GDM1 (cell line): ENCODE measurements at places on chromosomes 7 and 10.

DNA sequence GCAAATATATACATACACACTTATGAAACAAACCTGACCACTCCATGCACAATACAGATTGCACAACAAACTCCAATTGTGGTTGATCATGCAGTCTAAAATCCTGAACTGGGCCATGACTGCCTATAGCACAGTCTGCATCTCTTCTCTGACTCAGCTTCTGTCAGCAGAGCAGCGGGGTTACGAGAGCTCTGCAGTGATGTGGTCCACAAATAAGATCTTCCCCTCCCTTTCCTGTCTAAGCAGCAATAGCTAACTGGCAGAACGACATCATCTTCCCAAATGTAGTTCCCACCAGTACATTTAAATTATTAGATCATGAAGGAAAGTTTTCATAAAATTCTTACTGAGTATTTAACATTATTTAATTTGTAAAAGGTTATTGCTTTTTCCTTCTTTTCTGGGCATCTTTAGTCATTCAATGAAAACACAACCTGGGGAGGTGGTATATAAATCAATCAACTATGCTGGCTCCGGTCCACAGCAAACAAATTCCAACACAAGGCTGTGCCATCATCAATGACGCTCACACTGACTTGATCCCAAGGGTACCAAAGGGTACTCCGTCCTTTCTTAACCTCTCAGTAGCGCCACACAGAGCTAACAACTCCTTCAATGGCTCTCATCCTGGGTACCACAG lies 17.1 kb downstream of the ARHGAP21 start:
- DNase-seq: peak; percentile 54

DNA sequence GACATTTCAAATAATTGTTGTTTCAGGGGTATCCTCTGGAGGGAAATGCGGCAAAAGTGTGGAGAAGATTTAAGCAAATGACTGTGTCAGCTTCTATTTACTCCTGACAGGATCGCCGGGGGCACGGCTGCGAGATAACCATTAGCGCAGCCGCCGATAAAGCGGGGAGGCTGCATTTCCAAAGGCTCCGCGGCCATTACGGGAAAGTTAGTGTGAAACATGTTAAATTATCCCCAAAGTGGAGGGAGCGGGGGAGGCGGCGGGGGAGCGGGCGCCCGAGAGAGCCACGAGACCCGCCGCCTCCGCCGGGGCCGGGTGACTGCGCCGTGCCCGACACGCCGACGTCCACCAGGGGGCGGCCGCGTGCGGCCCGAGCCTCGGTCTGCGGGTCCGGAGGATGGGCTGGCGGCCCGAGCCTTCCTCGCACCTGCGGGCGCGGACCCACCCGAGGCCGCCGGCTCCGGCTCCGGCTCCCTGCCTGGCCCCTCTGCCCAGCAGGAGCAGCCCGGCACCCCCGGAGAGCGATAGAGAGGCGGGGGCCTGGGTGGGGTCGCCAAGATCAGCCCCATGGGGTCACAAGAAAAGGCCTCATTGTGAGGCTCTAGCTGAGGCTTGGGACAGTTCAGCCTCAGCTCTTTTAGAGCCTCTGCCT lies 74.4 kb upstream of the PAX2 start:
- no peak for DNase-seq

DNA sequence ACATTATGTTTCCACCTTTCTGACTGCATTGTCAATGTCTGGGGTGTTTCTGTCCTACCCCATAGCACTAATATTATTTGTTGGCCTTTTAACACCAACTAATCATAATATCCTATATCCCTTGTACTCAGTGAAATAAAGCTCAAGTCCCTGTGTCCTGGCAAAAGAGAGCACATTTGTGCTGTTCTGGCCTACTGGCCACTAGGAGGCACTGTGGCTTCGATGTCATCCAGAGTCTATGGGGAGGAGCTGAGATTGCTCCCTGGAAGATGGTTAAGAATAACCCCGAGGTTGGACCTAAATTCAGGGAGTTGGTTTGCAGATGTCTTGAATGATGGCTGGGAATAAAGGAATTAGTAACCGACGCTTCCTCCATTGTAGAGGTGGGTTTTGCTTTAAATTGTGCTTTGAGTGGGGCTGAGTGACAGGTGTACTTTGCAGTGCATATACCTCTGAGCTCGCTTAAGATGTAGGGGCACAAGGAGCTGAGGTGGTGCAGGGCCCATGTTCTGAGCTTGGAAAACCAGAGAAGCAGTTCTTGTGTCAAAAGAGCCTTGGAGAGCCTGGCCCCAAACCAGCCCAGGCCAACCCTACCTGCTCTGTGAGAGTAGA lies 191.2 kb upstream of the PRSS1 start:
- peak; percentile 69 for DNase-seq

DNA sequence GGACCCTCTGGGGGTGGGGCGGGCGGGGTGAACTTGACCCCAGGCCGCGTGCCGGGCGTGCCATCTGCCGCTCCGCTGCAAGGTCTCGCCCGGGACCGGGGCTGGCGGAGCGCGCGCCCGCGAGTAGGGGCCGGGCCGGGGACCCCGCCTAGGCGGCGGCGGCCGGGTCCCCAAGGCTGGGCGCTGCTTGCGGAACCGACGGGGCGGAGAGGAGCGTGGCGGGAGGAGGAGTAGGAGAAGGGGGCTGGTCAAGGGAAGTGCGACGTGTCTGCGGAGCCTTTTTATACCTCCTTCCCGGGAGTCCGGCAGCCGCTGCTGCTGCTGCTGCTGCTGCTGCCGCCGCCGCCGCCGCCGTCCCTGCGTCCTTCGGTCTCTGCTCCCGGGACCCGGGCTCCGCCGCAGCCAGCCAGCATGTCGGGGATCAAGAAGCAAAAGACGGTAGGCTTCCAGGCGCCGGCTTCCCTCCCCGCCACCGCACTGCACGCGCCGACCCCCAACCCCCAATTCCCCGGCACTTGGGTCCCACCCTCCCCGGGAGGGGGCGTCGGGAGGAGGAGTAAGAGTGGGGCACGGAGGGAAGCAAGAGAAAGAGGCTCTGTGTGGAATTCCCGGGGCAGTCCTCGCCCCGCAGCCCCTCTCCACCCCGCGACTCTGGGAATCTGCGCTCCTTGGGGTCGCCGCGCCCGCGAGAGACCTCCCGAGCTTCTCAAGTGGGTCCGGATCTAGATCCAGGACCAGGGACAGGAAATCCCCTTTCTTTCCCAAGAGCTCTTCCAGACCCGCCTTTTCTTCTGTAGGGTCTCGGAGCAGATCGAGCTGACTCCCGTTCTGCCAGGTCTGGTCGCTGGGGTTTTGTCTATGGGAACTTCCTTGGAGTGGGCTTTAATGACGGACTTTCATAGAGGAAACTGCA lies at the start of gene PAPSS2:
PAPSS2 (plus strand) TSS at position 308 of the 913 bp plus-strand sequence; CDS start at position 412, 104 bp downstream.
- DNase-seq: no peak

DNA sequence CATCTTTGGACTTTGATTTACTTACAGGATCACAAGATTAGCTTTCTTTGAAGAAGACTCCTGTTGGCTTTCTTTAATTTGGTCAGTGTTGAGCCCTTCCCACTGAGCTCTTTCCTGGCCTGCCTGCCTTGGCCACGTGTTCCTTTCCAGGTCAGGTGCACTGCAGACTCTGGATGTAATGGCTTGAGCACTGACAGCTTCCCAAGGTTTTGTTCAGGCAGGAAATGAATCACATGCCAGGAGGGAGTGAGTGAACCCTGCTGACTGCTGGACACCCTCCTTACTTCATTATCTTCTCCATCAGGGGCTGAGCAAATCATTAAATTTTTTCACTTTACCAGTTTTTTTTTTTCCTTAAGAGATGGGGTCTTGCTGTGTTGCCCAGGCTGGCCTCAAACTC lies 29.8 kb downstream of the SNX10 start:
- DNase-seq: no peak

DNA sequence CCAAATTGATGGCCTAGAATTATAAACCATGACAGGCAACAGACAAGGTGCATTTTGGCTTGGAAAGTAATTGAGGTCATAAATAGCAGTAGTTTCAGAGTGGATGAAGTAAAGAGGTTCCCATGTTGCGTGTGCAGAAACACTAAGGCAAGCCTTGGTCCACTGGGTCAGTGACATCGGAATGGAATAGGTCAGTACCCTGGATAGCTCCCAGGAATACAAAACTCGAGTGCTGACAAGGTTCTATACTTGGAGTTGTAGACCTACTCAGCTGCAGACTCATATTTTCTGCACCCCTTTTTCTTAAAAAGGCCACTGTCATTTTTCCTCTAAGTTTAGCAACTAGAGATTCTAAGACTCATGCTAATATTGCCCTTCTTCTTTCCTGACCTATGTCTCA lies 132.8 kb downstream of the DYNC1I1 start:
- no peak for DNase-seq

- DNase-seq: no peak
Measured at GRCh38 chr10:110850099-110850498, 21.6 kb upstream of the PDCD4 start.

- no peak for DNase-seq
Measured at GRCh38 chr7:125926621-125927020, 997.0 kb upstream of the POT1 start.

GRCh38 chr10:124186956-124187355 lies 93.6 kb upstream of the CHST15 start:
- DNase-seq: no peak

GRCh38 chr7:116334555-116334954 lies 124.2 kb downstream of the TES start:
- DNase-seq: no peak

GRCh38 chr10:6138456-6138855 lies 49.6 kb downstream of the RBM17 start:
- DNase-seq: no peak

GRCh38 chr10:32788359-32788758 lies 169.7 kb downstream of the ITGB1 start:
- DNase-seq: no peak

GRCh38 chr10:17768957-17769356 lies 17.0 kb downstream of the TMEM236 start:
- DNase-seq: no peak

GRCh38 chr10:103791858-103792257 lies 63.5 kb downstream of the SH3PXD2A start:
- no peak for DNase-seq

- DNase-seq: no peak
Measured at GRCh38 chr10:83222300-83222699, 917.0 kb upstream of the GHITM start.

GRCh38 chr7:1062296-1063294 lies 18.2 kb downstream of the GPR146 start:
- no peak for DNase-seq

GRCh38 chr7:27235387-27236311 lies 7.0 kb upstream of the EVX1 start:
- peak; percentile 16 for DNase-seq

- DNase-seq: no peak
Measured at GRCh38 chr7:27775782-27776181, 35.8 kb downstream of the TAX1BP1 start.

- no peak for DNase-seq
Measured at GRCh38 chr7:16396766-16397500, 24.4 kb downstream of the CRPPA start.

DNA sequence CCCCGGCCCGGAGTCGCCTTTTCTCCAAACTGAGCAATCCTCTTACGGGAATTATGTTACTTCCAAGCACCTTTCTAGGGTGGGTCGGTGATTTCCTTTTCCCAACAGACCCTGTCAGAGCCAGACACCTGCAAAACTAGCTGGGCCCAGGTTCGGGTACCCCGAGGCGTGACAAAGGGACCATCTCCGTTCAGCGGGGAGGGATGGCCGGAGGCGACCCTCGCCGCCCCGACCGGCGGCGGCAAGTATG lies 445 bp downstream of the PPA1 start:
- DNase-seq: no peak

DNA sequence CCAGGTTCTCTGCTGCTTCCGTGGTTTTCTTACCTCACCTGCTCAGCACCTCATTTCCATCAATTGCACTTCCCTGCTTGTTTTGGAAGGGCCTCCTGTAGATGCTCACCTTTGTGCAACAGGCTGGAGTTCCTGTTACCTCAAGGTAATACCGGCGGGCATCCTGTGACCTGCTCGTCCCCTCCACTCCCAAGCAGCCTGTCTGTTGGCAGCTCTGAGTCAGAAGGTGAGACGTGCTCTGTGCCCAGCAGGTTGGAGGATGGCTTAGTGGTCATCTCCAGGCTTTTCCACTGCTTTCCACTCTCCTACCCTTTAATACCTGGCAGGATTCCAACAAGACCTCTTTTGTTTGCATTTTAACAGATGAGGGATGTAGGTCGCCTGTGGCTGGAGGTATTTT lies 86.0 kb downstream of the CAMK1D start:
- no peak for DNase-seq

- DNase-seq: no peak
Measured at GRCh38 chr7:151334628-151335027, 7.0 kb upstream of the NUB1 start.

- no peak for DNase-seq
Measured at GRCh38 chr7:121306565-121306964, 22.2 kb upstream of the WNT16 start.

DNA sequence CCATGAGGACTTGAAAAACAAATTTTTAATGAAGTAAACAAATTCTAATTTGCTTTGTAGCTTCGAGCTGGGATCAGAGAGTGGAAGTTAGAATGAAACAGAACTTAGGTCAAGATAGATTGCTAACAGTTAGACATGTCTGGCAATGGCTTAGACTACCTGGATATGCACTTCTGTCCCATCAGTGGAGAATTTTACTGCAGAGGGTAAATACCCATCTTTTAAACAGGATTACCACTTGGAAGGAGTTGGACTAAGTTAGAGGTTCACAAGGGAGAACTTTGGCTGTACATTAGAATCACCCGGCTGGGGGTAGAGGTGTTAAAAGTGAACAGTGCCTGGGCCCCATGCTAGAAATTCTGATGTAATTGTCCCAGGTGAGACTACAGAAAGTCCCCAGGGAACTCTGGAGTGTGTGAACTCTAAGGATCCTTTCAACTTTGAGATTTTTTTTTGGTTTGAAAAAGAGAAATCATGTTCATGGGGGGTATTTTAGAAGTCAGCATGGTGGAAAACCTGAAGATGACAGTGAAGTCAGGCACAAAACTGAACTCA lies 35.5 kb downstream of the ENTPD1 start:
- no peak for DNase-seq

DNA sequence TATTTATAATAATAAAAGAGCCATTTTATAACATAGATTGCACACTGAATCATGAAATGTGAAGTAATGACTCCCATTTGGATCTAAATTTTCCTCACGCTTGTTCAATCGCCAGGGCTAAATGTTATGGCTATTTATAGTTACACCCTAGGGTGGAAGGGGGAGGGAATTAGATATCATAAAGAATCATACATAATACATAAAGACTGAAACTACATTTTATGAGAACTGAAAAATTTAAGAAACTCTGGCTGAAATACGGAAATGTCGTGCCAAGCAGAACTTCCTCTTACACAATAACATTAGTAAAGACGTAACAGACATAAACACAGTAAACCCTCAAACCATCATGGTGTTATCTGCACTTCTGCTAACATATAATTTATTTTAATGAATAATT lies 327.5 kb upstream of the PHF14 start:
- no peak for DNase-seq

- no peak for DNase-seq
Measured at GRCh38 chr7:151128144-151128543, 39.4 kb downstream of the GBX1 start.

DNA sequence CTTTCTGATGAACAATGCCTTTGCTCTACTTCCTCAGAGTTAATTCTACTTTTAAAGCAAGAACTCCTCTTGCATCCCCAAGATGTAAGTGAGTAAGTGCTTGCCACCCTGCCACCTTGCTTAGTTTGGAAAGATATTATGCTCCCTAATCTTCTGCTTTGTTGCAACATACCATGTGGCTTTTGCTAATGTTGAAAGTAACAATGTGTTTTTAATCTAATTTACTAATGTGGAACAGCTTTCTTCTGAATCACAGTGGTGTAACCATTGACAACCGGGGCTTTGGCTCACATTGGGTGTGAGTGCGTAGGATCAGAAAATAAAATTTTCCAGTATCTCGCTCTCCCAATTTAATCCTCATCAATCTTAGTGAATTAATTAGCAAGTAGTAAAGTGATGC lies 254.1 kb upstream of the PTER start:
- DNase-seq: no peak
